T47D (cell line): ENCODE measurements at places on chromosomes 16 and 17.

- DNase-seq = no peak
Measured at GRCh38 chr17:32917842-32918241, 10.1 kb upstream of the TMEM98 start.

- DNase-seq = no peak
Measured at GRCh38 chr17:39009581-39010001, 42.4 kb upstream of the FBXO47 start.

GRCh38 chr17:60557805-60558204 is 31.8 kb upstream of the APPBP2 start:
- no peak for DNase-seq

DNA sequence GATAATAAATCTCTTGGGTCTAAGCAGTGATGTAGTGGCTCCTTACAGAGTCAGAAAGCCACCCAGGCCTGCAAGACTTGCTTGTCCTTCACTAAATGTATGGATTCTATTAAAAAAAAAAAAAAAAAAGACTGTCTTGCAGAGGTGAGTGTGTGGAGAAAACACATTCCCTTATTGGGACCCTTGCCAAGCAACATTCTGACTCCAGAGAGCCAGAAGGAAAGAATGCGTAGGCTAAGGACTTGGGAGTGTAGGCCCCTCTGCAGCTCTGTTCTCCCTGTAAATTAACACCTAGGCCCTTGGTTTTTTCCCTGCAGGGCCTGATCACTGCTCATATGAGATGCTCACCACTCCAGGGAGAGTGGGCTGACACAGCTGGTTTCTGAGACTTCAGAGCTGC is 17.8 kb downstream of the SCPEP1 start:
- DNase-seq = no peak
